Activated CD4-positive, alpha-beta T cell treated with anti-CD3 and anti-CD28 coated beads, Interleukin-2, amount 10 ng/mL, durations not matched to agents 24 days and 14 days (primary cell): ENCODE measurements at places on chromosomes 1 and 21.

- no peak for DNase-seq
Measured at GRCh38 chr1:18721776-18722175, 91.1 kb downstream of the PAX7 start.

DNA sequence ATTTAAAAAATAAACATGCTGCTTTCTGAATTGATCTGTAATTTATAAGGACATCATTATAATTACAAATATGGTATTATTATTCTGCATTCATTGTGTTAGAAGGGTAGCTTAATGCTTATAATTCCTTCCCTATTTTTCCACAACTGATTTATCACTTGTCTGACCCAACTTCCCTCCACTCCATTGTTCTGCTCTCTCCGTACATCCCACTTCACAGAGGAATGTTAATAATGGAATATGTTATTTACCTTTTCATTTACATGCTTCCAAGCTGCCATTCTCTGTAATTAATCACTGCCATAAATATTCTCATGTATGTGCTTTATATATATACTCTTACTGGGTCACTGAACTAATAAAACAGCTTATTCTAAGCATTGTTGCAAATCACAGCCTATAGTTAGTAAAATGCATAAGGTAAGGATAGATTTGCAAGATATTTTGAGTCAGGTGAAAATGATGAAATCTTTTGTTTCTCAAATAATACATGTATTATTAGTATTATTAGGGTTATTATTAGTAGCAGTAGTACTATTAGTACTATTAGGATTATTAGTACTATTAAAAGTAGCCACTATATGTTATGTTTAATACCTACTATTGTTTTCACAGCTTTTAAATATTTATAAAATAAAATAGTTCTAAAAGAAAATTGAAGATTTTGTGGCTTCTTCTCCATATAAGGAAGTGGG is 70.6 kb upstream of the NEK7 start:
- no peak for DNase-seq

GRCh38 chr1:119782631-119783325 is 14.1 kb upstream of the HMGCS2 start:
- no peak for DNase-seq

DNA sequence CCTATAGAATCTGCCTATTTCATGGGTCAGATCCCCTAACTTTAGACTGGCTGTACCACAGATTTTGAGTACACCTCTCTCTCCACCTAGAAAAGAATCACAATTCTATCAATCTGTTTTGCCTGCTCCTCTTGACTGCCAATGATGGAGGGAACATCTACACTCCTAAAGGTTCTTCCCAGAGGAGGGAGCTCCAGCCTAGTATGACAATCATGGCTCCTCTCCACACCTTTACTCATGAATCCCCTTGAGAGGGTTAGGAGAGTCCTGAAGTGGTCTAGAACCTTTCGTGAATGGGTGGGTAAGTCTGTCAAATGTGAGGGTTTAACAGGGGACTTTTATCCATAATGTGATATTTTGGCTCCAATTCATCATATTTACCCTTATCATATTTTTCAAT is 48.0 kb downstream of the DNAI4 start:
- no peak for DNase-seq
